ENCODE measurements at places on chromosomes 1 and 21.
A peak's percentile ranks its signal among the peaks of the same experiment; 100 is the strongest.

- DNase-seq, result no peak
Observed at GRCh38 chr1:46410156-46411009, 16.3 kb downstream of the FAAH start.

- DNase-seq, result no peak
Observed at GRCh38 chr1:63642901-63643300, 49.7 kb downstream of the PGM1 start.

DNA sequence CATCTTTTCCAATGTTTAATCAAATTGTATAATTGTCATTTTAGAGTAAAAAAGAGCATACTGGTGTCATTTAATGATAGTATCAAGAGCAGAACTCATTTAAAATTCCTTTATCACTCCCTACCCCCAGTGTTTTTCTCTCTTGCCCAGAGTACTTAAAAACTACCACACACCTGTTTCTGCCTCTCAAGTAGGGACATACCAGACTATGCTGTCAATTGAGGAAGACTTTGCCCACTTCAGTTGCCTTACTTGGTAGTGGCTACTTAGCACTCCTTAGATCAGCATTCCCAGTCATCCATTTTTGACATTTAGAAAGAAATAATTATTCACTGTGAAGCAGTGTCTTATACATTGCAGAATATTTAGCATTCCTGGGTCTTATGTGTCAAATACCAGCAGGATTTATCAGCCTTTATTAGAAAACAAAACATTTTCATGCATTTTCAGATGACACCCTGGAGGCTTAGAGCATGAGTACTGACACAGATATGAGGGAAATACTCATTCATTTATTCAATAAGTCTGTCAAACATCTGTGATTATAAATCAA, 127.5 kb upstream of the RGS1 start:
- no peak for DNase-seq

- peak; percentile 60 for DNase-seq
Observed at GRCh38 chr1:160681066-160681890, 30.3 kb downstream of the CD48 start.

DNA sequence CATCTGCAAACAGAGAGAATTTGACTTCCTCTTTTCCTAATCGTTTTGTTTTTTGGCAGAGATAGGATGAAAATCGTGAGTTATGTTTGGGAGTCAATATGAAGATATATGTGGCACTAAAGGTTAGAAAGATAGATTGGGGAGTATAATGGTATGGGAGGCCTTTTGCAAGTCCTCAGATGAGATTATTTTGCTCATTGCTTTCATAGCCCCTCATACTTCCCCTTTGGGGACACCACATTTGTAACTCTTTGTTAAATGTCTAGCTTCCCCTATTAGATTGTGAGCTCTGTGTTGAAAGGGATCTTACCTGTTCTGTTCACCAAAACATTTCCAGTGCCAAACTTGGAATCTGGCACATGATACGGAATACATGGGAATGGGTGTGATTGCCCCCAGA, 30.2 kb downstream of the RAVER2 start:
- DNase-seq, result no peak

- no peak for DNase-seq
Observed at GRCh38 chr1:85132078-85132720, 68.6 kb downstream of the SYDE2 start.

Measured in BE2C (cell line).